ENCODE measurements at places on chromosomes 11 and 22.

GRCh38 chr22:41919357-41920224 lies 4.7 kb upstream of the SHISA8 start:
- no peak for DNase-seq

DNA sequence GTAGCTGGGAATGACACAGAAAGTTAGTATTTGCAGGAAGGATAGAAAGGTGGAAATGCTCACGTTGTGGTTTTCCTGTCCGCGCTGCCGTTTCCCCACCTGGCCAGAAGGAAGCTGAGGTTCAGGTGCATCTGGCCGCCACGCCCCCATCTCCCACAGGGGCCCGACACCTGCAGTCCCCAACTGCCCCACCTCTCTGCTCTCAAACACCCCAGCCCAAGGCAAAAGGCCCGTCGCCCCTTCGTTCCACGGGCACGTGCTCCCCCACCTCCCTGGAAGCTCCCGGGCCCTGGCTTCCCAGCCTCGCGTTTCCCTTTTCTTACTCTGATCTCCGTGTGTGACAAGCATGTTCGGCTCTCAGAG lies 985.1 kb downstream of the BRD1 start:
- DNase-seq = no peak

DNA sequence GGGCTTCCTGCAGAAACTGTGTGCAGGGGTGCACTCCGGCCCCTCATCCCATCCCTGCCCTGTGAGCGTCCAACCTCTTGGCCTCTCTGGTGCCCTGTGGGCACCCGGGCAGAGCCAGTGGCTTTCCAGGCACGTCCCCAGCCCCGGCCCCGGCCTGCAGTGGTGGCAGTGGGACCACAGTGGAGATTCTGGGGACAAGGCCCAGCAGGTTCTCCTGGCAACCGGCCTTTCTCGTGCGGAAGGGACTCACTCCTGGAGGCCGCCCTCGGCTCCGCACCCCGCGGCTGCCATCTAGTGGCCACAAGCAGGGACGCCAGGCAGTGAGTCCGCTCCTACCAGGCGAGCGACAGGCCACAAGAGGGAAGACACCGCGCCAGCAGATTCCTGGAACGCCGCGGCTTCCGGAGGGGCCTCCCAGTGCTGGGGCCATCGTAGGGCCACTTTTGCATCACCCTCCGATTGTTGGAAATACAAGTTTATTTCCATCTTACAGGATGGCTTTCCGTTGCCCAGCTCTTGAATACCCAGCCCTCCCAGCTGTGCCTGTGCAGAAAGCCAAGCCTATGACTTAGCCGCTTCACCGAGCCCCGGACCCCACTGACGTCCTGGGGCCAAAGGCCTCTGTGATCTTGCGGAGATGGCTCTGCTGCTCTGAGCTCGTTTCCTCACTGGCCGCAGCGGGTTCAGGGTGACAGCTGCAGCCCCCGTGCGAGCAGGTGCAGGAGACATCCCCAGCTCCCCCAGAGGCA lies 357.3 kb downstream of the CTTN start:
- peak; percentile 63 for DNase-seq

GRCh38 chr22:42649246-42650099 lies at the start of gene CYB5R3:
Gene CYB5R3, minus strand, starts transcription at chr22:42649392. Its CDS starts 77 bp downstream, at chr22:42649315.
- peak; percentile 87 for DNase-seq

DNA sequence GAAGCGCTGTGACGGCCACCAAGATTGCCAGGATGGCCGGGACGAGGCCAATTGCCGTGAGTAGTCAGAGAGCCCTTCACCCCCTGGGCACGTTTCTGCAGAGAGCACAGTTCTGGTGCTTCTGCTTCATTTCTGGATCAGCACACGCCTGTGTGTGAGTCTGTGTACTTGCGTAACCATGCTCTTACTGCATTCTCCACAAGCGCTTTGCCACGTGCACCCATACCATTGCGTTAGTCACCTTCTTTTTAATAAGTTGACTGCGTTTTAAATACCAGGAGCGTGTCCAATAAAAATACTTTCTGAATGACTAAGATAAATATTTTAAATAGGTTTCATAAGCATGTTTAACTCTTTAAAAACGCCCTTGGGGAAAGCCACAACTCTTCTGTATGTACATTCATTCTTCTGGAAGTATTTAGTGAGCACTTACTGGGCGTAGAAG lies 143.0 kb upstream of the SORL1-AS1 start:
- DNase-seq = no peak
